ENCODE measurements at places on chromosomes 6 and 20.

- DNase-seq: no peak
Observed at GRCh38 chr20:52383995-52384621, 192.5 kb upstream of the ZFP64 start.

DNA sequence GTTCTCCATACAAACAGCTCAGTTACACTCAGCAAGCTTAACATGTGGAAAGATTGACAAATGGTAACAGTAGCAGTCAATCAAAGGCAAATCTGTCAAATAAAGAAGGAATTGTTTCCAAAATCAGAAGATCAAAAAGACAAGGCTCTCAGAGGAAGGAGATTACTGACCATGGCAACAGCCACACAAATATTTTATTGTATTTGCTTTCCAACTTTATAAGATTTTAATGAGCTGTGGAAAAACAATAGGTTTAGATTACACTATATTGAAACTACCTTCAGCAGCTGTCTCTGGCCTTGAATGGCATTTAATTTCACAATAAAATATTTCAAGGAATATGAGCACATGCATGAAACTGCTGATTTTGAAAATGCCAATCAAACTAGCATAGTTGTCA lies 1143.9 kb upstream of the GJE1 start:
- DNase-seq: no peak

- no peak for DNase-seq
Observed at GRCh38 chr6:70552974-70553373, 13.8 kb upstream of the SDHAF4 start.

- DNase-seq: peak; percentile 20
Observed at GRCh38 chr6:55136916-55137315, 37.4 kb upstream of the HCRTR2 start.

DNA sequence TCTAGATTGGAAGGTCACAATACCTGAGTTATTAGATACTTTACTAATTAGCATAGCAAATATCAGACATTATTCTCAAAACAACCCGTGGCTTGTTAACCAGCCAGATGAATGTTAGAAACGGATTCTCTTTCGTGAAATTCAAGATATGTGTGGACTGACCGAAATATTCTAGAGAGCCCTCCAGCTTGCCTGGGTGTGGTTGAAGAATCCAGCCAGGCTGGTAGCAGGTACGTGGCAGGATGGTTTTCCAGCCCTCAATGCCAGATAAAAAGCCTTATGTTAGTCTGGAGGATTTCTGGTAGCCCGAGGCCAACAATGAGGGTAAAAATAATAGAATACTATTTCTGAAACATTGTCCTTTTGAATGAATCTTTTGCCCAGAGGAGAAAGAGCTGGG lies 19.3 kb downstream of the ECT2L start:
- DNase-seq: no peak

- DNase-seq: no peak
Observed at GRCh38 chr20:50253101-50253500, 62.5 kb downstream of the CEBPB start.

All from HCEC 1CT (cell line).